ENCODE measurements at places on chromosomes 2 and 18.

DNA sequence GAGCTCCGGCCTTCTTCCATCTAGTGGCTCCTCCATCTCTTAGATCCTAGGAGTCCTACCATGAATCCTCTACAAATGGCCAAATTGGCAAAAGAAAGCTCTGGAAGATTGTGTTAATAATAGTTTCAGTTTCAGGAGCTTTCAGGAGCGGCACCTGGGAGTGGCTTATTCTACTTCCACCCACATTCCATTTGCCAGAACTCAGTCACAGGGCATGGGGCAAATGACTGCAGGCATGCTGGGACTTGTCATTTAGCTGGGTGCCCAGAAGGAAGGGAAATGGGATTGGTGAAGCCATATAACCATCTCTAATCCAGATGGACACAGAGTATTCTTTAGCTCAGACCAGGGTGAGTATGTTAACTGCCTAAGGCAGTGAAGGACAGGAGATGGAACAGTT is 3.6 kb upstream of the LRATD1 start:
- peak; percentile 61 for DNase-seq

- no peak for DNase-seq
These were observed 11.4 kb upstream of the FABP1 start for GRCh38 chr2:88139203-88139702.

- DNase-seq = peak; percentile 85
These were observed 5.1 kb upstream of the MIB1 start for GRCh38 chr18:21735452-21736015.

- no peak for DNase-seq
These were observed 12.3 kb upstream of the AGXT start for GRCh38 chr2:240856151-240856980.

GRCh38 chr2:217713395-217714286 is 289.2 kb downstream of the TNS1 start:
- peak; percentile 65 for DNase-seq
